Activated CD8-positive, alpha-beta memory T cell treated with anti-CD3 and anti-CD28 coated beads, Interleukin-2, amount 50 U/mL, for 4 hours (primary cell): ENCODE measurements at places on chromosomes 12 and 14.

- no peak for DNase-seq
Observed at GRCh38 chr12:130100634-130101362, 61.5 kb upstream of the FZD10 start.

- no peak for DNase-seq
Observed at GRCh38 chr12:111437816-111438454, 32.2 kb downstream of the SH2B3 start.

GRCh38 chr12:43880547-43880946, 44.7 kb downstream of the TMEM117 start:
- no peak for DNase-seq

- DNase-seq, result no peak
Observed at GRCh38 chr12:125178222-125178621, 113.0 kb downstream of the AACS start.

DNA sequence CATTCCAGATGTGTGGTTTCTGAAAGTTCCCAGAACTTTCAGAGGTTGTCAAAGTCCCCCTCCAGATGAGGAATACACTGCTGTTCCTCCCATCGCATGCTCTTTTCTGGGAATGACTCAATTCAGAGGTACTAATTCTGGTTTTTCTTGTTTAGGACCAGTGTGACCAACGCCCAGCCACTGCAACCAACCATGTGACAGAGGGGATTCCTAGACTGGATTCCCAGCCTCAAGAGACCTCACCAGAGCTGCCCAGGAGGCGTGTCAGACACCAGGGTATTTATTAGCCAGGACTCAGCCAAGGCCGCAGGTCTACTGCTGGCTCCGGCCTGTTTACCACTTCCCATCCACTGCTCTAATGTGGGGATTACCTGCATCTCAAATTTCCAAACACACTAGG, 24.2 kb downstream of the TRAFD1 start:
- no peak for DNase-seq

DNA sequence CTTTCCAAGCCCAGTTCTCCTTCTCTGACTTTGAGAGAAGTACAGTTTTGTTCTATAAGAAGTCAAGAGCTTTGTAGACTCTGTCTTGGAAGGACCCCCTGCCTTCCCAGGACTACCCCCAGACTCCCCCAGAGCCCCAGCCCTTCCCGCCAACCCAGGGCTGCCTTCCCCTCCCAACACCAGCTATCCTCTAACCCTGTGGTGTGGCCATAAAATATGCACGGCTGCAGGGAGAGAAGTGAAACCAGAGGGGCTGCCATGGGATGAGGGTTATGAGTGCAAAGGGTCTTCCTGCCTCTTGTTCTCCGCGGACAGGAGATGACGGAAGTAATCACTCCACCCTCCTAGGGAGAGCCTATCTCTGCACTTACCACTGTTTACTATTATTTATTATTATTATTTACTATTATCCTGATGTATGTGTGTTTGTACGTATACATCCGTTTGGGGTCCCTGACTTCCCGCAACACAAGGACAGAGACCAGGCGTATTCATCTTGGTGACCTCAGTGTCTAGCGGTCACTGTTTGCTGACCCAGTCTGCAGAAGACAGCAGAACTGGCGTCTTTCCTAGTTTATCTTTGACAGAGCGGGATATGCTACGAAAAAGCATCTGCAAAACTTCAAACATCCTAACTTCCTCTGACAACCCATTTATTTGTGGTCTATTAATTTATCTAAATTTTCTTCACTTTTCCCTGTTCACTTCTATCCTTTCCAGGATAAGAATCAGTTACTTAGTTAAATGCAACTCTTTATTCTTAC, 3.5 kb upstream of the SCNN1A start:
- DNase-seq, result no peak

GRCh38 chr12:88057994-88058718, 29.0 kb upstream of the C12orf50 start:
- DNase-seq, result no peak

- no peak for DNase-seq
Observed at GRCh38 chr12:46674800-46675199, 151.0 kb downstream of the SLC38A4 start.

- DNase-seq, result no peak
Observed at GRCh38 chr14:61147831-61148549, 133.1 kb downstream of the TMEM30B start.

DNA sequence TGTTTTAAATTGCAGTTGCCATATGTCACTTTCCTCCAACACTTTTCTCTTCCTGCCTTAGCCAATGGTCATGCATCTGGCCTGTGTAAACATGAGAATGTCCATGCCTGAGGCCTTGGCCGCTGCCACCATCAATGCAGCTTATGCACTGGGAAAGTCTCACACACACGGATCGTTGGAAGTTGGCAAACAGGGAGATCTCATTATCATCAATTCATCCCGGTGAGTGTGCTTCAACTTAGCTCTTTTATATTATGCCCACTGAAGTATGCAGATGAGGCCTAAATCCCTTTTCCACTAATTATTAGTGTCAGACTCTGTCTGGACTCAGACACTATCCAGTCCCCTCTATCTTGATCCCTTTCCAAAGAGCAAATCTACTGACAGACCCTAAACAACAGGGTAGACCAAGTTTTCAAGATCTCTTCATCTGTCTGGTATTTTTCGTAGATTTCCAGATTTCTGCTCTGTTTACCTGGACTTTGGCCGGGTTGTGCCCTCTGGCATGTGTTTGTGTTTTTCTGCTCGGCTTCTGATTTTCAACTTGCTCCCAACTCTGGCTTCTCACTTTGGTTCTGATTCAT, 23.2 kb downstream of the AMDHD1 start:
- no peak for DNase-seq

DNA sequence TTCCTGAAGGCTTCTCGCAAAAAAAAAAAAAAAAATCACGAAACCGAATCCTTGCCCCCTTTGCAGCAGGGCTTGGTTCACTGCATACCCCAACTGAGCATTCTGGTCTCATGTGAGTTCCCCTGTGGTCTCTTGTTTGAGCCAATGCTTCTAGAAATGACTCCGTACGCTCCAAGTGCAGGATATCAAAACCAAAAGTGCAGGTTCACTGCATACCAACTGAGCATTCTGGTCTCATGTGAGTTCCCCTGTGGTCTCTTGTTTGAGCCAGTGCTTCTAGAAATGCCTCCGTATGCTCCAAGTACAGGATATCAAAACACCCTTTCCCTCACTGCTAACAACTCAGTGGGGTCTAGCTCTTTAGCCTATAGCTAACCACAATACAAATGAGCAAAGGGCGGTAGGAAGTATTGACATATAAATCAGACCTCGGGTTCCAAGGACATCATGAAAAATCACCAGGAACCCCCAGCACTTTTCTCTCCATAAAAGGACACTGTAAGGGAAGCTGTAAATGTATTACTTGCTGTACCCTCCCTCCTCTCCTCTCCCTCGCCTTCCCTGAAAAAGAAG, 206.3 kb upstream of the NOS1 start:
- DNase-seq, result no peak

DNA sequence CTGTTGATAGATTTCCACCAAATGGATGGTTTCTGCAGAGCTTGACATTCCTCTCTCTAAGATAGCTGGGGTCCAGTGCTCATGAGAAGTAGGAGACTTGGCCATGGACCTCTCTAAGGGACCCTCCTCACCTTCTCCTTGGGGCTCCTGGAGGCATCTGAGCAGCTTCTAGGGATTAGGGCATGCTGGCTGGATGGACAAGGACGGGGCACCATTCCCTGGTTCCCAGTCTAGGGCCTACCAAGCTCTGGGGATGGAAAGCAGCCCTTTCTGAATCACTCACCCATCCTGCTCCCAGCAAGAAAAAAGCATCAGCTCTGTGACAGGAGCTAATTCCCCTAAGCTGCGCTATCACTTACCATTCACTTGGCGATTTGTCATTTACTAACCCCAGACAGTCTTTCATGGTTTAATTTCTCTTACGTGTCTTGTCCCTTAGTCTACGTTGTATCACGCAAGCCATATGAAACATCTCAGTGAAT, 39.5 kb downstream of the VWF start:
- no peak for DNase-seq

DNA sequence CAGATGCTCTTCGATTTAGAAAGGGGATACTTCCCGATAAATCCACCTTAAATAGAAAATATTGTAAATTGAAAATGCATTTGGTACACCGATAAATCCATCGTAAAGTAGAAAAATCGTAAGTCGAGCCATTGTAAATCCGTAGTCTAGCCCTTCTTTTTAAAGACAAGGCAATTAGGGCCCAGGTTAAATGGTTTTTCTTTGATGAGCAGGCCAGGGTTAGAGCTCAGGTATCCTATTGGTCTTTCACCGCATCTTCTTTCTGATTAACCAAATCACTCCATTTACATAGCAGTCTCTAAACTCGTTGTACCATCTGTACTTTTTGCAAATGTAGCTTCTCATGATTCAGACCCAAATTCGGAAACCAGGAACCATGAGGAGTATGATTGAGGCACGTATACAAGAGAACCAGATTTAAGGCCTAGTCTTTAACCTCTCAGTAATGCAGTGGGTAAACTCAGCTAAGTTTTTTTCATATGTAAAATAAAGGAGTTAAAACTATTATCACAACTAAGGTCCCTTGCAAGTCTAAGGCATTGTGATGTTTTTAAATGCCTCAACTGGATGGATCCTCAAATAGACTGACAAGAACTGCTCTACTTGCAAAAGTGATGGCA, 2.2 kb upstream of the YAF2 start:
- DNase-seq, result no peak

DNA sequence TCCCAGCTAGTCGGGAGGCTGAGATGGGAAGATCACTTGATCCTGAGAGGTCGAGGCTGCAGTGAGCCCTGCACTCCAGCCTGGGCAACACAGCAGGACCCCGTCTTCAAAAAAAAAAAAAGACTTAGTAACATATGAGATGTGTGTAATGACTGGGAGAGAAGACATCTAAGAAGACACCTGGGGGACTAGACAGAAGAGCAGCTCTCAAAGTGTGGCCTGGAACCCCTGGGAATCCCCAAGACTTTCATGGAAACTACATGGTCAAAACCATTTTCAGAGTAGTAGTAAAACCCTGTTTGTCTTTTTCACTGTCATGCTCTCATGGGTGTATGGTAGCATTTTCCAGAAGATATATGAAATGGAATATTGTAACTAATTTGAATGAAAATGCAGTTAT, 45.3 kb downstream of the R3HDM2 start:
- no peak for DNase-seq

GRCh38 chr14:56131865-56132833, 13.9 kb downstream of the PELI2 start:
- DNase-seq, result no peak

DNA sequence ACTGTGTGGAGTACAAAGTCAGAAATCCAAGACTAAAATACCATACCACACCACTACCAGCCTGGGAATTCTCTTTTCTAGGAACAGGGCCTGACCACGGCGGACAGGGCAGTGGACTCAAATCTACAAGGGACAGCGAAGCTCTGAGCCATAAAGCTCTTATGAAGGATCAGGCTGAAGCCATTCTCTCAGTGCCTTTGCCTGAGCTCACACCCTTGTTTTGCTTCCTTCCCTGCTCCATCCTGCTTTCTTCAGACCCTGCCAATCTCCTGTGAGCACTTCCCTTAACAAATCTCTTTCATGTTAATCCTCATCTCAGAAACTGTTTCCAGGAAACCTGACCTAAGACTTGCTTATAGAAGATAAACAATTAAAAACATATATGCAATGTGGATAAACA, 398.5 kb downstream of the MDGA2 start:
- DNase-seq, result no peak

DNA sequence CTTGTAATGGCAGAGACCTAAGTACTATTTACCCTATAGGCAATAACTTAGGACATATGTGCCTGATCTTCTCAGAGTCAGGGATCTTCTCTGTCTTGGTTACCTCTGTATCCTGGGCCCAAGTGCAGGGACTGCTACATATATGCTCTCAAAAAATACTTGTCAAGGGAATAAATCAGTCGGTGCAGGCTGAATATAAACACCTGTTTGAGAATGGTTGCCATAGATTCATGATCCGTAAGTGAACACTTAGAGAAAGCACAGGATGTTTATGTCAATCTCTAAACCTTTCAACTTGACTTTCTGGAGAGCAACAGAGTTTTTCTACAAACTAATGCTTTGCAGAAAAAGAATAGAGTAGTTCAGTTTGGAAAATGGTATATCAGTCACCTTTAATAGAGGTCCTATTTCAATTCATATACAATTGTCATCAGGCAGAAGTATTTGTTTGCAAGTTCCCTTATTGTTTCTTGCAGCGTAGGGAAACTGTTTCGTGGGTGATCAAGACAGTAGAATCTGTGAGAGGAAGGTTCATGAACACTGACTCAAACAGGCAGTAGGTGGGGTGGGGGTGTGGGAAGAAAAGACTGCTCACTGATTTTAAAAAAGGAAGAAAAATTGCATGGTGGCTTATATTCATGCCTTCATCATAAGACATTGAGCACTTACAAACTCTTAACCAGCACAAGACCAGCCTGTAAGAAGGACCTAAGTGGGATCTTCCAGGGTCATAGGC, 6.0 kb upstream of the UBE2N start:
- no peak for DNase-seq

- DNase-seq, result no peak
Observed at GRCh38 chr12:4104722-4105244, 168.8 kb upstream of the CCND2 start.

DNA sequence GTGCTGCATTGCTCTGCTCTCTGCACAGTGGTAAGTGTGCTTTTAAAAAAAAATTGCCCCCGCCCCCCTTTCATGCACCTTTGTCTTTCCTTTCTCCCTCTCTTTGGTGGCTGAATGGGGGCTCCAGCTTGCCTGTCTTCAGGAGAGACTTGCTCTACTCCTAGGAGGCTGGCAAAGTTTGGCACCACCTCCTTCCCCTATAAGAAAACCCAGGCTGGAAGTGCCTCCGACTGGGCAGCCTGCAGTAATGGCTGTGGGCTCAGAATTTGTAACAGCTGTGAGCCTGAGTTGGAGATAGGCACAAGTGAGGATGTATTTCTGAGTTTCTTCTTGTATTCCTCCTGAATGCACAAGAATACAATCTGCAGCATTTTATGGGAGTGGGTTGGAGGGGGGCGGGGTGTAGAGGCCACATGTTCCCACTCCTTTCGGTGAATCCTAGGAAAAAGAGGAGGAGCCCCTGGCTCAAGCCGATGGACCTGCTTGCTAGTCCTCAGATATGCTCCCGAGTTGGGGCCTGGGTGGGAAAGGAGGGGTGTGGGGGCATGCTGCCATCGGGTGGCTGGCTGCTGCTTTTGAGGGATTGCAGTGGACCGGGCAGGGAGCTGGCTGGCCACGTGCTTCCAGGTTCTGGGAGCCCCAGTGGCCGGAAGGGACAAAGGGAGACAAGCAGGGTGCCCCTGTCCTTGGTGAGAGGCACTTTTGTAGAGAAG, 124.3 kb downstream of the TSPAN9 start:
- DNase-seq, result no peak

DNA sequence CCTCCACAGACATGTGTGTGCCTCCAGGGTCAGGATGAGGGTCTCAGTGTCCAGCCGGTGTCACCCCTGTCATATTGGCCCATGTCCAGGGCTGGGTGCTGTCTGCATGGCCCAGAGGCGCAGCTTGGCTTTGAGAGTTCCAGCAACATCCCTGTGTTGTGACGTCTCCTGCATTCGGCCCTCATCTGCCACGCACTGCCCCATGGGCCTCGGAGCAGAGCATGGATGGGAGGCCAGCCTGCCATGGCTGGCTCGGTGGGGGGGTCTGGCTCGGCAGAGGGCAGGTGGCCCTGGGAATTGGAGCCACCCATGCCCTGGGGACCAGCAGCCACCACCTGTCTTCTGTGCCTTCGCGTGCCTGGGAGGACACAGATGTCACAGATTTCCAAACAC, 10.8 kb upstream of the TEX22 start:
- no peak for DNase-seq
